ENCODE measurements at places on chromosomes 4 and X.

- DNase-seq, result no peak
These were observed 17.4 kb downstream of the CD40LG start for GRCh38 chrX:136665258-136665900.

- peak; percentile 36 for DNase-seq
These were observed 315.9 kb downstream of the LDB2 start for GRCh38 chr4:16582526-16582925.

DNA sequence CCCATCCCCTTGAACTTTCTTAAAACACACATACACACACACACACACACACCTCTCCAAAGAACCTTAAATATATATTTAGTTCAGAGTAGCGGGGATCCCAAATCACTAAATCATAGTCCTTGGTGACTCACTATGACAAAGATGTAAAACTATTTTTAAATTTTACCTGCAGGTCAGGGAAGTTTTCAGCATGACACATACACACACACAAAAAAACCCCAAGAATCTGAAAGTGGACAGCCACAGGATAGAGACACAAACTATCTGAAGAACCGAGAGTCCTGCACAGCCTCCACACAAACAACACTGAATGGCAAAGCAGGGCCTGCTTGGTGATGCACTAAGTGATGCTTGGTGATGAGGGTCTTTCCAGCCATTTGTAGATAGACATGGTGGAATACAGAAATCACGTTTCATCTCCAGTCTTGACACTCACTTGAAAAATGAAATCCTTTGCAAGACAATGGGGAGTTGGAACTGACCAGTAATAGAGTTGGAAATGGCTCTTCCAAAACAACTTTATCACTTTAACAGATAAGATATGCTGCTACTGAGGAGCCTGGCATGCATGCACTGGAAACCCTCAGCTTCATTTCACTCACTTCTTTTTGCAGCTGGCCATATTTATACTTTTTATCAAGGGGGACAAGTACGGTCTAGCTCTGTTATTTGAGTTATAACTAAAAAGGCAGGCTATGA lies 307.3 kb downstream of the RAPGEF2 start:
- DNase-seq, result no peak

- DNase-seq, result no peak
These were observed 18.3 kb downstream of the FBXL5 start for GRCh38 chr4:15636818-15637217.

GRCh38 chrX:19557822-19558221 lies 42.5 kb upstream of the MAP3K15 start:
- DNase-seq, result no peak

DNA sequence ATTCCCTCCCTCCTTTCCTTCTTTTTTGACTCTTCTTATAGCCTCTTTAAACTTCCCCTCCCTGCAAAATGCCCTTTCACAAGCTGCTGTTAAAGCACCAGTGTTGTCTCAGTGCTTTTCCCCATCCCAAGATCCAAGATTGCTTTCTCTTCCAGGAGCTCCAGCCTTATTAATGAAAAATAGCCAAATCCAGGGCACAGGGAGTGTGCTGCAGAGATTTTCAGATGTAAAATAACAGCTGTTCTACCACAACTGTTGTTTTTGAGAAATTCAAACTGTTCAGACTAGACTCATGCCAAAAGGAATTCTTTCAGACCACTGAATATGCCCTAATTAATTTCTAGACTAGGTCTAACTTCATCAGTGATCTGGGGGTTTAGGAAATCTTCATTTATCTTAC lies 47.0 kb upstream of the GPC3 start:
- DNase-seq, result no peak

DNA sequence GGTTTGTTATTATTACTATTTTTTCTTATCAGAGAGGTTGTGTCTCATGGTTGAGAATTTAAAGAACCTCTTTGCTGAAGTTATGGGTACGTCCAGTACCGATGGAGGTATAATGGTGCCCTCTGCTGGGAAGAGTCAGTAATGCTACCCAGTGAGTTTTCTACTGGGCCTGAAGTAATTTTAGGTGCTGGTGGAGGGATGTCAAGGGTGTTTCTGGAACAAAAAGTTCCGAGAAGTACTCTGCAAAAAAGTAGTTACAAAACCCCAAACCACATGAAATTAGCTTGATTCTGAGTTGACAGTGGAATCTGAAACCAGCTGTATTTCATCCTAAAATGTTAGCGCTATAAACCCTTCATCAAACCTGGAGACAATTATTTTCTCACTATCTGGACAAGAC lies 102.5 kb upstream of the MID1 start:
- DNase-seq, result peak; percentile 33

DNA sequence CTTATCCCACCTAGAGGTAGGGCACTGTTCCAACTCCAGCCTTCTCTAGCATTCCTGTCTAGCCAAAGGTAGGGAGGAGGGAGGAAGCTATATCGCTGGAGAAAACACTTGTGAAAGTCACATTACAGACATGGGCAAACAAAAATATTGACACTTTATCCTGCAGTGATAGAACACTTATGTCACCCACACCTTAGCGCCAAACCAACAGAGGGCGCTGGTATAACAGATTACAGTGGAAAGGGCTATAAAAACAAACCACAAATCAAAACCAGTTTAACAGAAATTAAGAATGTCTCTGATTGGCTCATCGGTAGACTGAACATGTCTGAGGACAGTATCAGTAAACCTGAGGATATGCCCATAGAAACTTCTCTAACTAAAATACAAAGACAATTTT lies 451.3 kb downstream of the TLL1 start:
- DNase-seq, result peak; percentile 43

GRCh38 chr4:37948542-37948941 lies 11.7 kb upstream of the PTTG2 start:
- DNase-seq, result no peak

GRCh38 chrX:126064901-126065541 lies 101.1 kb downstream of the DCAF12L2 start:
- DNase-seq, result no peak

DNA sequence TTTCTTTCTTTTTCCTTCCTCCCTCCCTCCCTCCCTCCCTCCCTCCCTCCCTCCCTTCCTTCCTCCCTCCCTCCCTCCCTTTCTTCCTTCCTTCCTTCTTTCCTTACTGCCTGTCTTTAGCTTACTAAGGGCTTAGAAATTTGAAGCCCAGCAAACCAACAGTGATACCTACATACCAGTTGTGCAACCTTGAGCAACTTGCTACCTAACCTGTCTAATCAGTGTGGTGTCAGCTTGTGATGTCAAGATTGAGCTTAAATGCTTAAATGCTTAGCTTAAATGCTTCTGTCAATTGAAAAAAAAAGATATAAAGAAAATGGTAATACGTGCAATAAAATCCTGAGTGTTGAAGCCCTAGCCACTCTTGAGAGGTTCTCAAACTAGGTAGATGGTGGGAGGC lies 728.6 kb downstream of the TRIML1 start:
- no peak for DNase-seq

- DNase-seq, result peak; percentile 43
These were observed 106.0 kb downstream of the KLHL8 start for GRCh38 chr4:87114245-87115062.

DNA sequence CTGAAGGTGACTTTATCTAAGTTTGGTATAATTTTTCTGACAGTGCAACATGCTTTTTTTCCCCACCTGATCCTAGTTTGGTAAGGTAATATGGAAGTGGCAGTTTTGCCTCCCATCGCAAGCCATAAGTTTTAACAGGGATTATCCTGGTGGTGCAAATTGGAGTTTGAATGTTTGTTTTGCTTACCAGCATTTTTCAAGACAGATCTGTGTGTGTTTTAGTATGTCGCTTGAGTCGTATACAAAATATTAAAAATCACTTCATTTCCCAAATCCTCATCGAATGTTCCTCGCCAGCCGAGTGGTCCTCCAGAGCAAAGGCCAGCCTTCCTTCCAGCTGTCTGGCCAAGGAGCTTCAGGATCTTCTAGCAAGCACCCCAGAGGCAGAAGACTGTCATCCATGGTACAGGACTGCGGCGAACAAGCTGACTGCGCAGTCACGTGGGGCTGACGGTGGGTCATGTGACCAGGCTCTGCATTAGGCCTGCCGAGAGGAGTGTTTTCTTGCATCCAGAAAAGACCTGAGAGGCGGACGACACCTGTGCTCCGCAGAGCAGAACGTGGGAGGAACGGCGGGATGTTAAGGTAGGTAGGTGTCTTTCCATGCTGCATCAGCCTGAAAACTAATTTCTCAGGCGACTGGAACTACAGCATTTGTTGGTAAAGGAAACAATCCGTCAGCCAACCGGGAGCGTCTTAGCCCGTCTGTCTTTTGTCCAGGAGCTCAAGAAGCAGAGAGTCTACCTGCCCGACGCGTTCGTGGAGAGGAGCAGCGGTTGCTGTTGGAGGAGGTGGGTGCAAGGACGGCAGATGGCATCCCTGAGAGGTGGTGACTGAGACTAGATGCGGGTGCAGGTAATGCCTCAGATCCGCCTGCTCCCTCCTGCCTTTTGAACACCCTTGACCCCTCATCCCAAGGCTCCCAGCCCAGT lies at the start of gene GPRASP3:
TSS of gene GPRASP3 (plus strand) at position 507 of the 932 bp plus-strand sequence. CDS start 28,253 bp downstream, outside the sequence.
- DNase-seq, result no peak

- no peak for DNase-seq
These were observed 56.7 kb downstream of the NAF1 start for GRCh38 chr4:163109967-163110366.

DNA sequence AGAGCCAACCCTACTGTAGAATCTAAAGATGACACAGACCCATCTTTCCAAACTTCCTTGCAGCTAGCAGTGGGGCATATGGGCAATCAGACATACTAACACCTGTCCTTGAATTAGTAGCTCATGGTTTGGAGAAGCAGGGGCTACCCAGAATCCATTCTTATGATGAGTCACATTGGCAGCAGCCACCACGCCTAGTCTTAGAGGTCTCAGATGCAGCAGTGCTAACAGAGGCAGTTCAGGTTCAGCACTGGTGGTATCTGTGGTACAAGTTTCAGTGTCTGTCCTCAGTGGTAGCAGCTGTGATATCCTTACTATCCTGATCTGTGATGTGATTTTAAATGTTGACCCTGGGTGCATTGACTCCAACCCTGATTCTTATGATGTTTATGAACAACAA lies 68.1 kb downstream of the FRMPD4 start:
- DNase-seq, result no peak

DNA sequence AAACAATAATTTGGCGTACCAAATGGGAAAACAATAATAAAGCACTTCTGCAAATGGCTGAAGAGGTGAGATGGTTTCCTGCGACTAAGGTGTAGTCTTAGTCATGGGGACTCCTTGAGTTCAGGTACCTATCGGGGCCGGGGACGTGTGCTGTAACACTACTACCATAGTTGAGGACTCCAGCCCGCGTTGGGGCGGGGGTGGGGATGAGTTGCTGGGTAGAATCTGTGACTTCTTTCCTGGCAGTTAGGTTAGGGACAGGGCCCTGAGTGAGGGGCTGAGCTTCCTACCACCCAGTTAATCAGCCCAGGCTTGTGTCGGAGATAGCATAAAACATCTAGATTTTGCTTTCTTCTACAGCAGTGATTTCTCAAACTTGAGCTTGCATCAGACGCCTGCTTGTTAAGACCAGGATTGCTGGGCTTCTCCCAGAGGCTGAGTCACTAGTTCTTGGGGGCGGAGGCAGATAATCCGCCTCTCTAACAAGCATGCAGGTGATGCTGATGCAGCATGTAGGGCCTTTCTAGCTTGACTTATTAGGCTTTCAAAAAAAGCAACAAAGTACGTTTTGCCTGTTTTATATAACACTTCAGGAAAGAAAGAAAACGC lies 30.2 kb downstream of the RBBP7 start:
- DNase-seq, result peak; percentile 45

DNA sequence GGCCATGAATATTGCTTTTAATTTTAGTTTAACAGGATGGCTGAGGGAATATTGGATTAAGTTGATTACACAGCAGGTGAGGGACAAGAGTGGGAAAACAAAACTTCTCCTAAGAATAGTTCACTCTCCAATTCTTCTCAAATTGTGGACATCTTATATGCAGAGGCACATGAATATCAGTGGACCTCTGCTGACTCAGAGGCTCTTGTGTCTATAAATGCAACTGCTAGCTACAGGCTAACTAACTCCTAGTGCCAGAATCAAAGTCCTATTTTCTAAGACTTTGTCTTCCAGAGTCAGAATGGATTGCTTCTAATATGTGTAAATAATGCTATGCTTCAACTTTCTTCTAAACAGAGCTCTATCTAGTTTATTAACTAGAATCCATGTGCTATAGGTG lies 175.8 kb downstream of the IL15 start:
- no peak for DNase-seq

DNA sequence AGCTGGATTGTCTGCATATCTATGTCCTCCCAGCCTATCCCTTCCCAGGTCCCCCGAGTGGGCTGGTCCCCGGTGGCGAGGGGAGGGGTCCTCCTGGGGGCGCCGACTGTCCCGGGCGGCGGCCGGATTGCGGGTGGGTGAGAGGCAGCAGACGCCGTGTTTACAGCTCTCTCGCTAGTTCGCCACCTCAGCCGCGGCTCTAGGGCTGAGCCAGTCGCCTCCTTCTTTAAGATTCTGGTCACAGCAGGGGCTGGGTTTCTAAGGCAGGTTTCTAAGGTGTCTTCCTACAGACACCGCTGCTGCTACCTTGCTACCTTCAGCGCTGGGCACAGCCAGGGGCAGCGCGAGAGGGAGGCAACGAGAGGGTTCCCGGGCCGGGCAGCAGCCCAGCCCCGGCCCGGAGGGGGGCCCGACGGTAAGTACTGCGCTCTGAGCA lies 57.2 kb downstream of the FRMPD3 start:
- DNase-seq, result peak; percentile 27

GRCh38 chr4:137203601-137204000 lies 328.7 kb downstream of the PCDH18 start:
- no peak for DNase-seq

DNA sequence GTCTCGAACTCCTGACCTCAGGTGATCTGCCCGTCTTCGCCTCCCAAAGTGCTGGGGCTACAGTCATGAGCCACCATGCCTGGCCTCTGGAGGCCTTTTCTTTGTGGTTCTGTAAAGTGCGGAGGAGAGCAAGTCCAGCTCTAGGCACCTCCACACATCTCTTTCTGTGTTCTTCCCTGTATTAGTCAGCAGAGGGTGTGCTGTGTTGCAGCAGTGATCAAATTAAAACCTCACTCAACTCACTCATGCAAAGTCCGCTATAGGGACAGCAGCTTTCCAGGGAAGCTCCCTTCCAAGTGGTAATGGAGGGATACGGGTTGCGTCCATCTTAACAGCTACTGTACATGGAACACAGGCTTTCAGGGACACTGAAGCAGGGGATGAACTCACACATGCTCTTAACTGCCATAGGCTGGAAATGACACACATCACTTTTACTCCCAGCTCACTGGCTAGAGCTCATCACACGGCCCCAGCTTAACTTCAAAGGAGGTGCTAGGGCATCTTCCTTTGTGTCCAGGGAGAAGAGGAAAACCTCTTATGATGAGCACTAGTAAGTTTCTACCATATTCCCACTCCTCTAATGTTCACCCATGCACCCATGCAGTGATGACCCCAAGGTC lies 36.0 kb upstream of the CCNG2 start:
- no peak for DNase-seq

Data from D341Med (cell line).